ENCODE measurements at places on chromosomes 5 and 9.

DNA sequence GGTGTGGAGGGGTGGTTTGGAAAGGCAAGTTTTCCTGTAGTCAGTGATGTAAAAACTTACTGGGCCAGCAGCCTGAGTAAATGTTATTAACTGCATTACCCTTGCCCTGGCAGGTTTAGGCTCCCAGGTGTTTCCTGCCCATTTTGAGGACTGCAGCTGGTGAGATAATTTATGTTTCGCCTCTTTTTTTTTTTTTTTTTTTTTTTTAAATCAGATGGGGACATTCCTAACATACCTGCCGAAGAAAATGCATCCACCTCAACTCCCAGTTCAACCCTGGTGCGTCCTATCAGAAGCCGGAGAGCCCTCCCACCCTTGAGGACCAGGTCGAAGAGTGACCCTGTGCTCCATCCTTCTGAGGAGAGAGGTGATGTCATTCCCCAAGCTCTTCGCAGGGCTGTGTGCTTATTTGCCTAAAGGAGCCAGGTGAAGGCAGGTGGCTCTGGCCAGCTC lies 60.6 kb downstream of the ENTREP1 start:
- no peak for DNase-seq

- no peak for DNase-seq
Measured at GRCh38 chr5:168917947-168918600, 338.9 kb upstream of the PANK3 start.

DNA sequence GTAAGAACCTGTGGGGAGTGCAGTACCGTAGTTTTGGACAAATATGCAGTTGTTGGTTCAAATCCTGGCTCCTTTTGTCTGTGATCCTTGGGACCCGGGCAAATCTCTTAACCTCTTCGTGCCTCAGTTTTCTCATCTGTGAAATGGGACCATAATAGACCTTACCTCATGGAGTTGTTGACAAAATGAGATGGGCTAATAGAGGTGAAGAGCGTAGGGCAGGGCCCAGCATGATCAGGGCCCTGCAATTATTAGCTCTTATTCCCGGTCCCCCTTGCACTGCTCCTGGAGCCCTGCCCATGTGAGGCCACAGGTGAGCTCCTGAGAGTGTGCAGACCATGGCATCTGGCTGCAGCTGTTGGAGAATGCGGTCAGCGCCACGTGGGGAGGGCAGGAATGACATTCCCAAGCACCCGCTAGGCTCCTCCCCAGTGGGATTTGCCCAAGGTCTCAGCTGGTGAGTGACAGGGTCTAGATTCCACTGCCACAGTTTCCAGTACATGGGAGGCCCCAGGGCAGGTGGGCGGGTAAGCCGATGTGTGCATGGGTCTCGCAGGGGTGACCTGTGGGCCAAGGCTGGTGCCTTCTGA lies 41.0 kb downstream of the NEK6 start:
- no peak for DNase-seq

- no peak for DNase-seq
Measured at GRCh38 chr9:98610211-98610610, 98.5 kb downstream of the GABBR2 start.

DNA sequence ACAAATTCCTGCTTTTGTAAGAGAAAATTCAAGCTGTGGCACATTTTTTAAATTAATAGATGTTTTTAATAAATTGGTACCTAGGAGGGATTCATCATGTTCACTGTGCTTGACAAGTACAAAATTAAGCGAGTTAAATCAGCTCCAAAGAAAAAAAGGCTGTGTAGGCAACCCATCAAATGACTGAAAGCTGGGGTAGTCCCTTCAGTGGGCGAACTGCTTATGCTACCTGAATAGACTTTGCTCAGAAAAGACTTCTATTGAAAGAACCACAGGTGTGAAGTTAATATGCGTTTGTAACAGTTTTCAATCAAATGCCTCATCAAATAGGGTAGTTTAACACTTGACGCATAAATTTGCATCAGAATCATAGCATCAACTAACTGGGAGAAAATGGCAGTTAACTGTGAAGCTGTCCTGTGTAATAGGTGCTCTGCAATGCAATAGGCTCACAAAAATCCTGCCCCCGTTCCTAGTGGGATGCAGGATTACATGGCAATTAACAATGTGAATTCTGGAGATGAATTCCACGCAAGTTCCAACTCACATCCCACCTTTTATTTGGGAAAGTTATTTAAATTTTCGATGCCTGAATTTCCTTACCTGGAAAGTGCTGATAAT lies 14.4 kb upstream of the ARL15 start:
- DNase-seq: no peak

Measured in tibial artery (tissue), 4 donors.